ENCODE measurements at places on chromosomes 11 and 22.

GRCh38 chr11:32312865-32313403 lies 122.4 kb downstream of the WT1 start:
- no peak for DNase-seq

DNA sequence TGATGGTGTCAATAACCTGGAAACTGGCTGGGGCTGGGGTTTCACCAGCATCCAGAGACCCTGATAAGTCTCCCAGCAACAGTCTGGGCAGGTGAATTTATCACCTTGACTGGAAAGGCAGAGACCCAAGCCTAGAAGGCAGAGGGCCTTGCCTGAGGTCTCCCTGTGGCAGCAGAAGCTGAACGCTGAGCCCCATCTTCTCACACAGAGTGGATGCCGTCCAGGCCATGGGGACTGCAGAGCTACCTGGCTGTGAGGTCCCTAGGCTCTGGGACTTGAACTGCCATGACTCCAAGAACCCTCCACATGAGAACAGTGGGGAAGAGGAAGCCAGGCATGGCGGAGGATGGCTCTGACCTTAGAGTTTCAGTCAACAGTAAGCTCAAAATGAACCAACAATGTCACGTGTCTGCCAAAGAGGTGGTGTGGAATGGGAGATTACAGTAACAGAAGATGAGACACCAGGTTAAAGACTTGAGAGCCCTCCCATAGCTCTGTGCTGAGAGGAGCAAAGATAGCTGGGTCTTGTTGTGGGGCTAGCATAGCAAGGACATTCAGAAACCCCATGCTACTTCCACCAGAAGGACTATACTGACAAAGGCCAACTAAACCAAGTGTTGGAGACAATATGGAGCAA lies 79.1 kb upstream of the LINC01488 start:
- no peak for DNase-seq

DNA sequence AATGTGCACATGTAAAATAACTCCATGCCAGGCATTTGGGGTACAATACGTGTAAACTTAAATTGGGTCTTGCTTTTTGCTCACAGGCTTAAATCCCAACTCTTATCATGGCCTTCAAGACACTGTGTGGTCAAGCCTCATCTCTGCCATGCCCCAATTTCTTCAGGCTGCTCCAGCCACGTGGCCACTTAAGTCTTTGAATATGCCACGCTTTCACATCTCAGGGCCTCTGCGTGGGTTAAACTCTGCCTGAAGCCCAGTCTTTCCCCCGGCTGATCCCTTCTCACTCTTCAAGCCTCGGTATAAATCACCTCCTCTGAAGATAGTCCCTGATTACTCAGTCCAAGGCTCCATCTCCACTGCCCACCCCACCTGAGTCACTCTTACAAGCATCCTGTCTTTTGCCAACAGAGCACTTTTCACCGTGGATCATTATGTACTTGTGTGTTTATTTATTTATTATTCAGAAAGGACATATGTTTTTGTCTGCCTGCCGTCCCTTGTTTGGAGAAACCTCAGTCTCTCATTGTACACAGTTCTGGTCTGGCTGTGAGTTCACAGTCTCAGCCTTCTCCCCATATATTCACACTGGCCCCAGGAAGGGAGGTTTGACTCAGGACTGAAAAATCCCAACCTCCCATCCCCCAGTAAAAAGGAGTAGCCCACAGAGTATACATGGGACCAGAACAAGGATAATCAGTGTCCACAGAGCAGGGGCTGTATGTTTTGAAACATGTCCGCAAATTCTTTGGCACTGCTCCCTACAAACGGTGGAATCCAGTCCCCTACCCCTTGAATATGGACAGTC lies 344.7 kb downstream of the MN1 start:
- DNase-seq: no peak

DNA sequence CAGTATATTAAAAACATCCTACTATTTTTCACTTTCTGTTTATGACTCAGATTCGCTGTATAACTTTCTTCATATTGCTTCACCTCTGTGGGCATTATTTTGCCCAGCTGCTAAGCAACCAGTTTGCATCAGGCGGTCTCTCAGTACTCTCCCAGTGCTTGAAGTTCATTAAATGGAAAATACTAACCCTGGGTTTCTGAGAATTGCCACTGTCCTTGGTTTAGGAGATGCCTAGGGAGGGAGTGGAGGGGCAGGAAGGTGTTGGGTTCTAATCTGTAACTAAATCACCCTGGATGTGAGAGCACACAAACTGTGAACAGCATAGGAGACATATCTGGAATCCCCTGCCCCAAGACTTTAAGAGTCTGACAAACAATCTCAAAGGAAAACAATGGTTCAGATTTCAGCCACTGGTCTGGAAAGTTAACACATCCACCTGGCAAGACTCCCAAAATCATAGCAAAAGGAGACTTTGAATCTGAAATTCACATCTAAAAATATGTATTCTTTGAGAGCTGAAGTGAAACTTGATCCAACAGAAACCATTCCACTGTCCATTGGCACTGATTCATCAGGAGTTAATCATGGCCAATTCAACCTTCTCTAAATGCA lies 540.0 kb downstream of the SOX6 start:
- no peak for DNase-seq

GRCh38 chr22:27317096-27317495 lies 484.5 kb downstream of the MN1 start:
- no peak for DNase-seq

- DNase-seq: no peak
Observed at GRCh38 chr11:90187839-90188238, 35.0 kb downstream of the CHORDC1 start.

DNA sequence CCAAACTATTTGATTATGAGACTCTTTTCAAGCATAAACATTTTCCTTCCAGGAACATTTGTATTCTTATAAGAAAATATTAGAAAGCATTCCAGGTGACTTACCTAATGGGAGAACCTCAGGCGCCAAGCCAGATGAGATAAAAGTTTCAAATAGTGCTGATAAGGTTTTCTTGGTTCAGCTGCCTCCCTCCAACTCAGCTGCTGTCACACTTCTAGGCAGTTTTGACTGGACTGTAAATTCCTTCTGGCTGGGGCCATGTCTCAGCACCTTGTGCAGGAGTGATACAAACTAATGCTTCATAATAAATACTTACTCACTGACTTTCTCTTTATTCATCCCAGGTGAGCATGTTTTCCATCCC lies 131.1 kb downstream of the MED15 start:
- DNase-seq: no peak

GRCh38 chr11:76632492-76632891 lies 38.1 kb downstream of the LRRC32 start:
- no peak for DNase-seq

DNA sequence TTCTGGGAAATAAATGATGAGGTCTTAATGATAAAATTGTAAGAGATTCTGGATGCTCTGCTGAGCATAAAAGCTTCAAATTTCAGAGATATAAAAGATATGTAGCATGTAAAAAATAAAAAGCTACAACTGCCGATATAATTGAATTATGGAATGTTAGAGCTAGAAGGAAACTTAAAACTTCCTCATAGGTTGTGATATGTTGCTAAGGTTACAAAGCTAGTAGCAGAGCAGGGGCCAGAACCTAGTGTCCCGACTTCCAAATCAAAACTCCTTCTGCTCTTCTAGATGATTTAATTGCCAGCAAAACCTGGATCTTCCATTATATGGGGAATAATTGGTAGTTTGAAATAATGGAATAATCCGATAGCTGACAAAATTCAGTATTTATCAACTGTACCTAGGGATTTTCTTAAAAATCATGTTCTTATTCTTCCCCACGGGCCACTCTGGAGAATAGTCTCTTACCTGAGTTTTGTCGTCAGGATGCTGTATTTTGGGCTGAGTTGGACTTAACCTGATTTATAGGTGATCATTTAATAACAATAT lies at the start of gene ASCL3:
Gene ASCL3 (minus strand): TSS at position 499 of the 549 bp plus-strand sequence. CDS start 4,855 bp downstream, outside the sequence.
- no peak for DNase-seq

DNA sequence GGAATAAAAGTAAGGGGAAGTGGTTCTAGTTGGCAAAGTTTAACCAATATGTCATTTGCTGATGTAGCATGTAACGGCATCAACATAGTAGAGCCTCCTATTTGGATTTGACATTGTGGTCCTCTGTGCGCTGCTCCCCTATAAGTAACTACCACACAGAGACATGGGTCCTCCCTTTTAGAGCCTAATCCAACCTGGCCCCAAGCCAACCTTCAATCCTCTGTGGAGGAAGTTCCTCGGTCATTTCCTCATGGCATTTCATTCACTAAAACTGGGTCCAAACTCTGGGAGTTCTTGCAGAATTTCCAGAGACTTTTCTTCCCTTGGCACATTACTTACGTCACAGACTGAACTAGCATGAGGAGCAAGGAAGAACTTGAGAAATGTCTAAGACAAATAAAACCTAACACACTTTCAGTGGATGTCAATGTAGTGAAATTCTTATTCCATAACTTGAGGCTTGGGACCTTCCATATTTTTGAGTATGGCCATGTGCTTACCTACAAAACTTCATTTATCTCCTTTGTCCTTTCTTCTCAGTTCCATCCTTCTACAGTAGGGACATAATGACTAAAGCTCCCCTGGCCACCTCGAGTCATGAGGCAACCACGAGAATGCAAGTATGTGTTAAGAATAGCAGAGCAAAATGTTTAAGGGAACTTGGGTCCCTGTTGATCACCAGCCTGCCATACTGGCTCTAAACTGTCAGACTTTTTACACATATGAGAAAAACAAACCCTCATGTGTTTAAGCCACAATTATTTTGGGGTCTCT lies 34.7 kb downstream of the MMP20 start:
- DNase-seq: no peak

- no peak for DNase-seq
Observed at GRCh38 chr22:40202225-40202944, 24.7 kb downstream of the TNRC6B start.

GRCh38 chr11:57460022-57460757 lies at the start of gene RTN4RL2:
RTN4RL2 (plus strand) TSS chr11:57460528; CDS start chr11:57460866, 338 bp downstream.
- DNase-seq: no peak

- no peak for DNase-seq
Observed at GRCh38 chr11:82315093-82315492, 418.6 kb downstream of the FAM181B start.

DNA sequence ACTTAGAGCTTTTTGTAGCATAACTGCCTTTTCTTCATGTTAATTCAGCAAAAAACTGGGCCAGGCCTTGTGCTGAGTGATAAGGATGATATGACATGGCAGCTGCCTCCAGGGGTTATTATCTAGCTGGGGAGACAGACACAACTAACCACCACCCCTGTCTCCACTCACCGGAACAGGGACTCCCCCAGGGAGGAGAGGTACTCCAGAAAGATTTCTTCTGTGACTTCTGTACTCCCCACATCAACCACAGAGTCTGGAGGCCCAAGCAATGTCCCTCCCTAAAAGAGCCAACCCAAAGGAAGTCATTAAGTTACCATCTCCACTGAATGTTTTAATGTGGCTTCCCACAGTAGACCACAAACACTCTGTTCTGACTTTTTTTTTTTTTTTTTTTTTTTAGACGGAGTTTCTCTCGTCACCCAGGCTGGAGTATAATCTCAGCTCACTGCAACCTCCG lies 14.3 kb upstream of the PMM1 start:
- no peak for DNase-seq

- DNase-seq: no peak
Observed at GRCh38 chr11:27592098-27592780, 85.7 kb upstream of the LIN7C start.

GRCh38 chr22:28864878-28865596 lies 18.3 kb upstream of the ZNRF3 start:
- DNase-seq: no peak

DNA sequence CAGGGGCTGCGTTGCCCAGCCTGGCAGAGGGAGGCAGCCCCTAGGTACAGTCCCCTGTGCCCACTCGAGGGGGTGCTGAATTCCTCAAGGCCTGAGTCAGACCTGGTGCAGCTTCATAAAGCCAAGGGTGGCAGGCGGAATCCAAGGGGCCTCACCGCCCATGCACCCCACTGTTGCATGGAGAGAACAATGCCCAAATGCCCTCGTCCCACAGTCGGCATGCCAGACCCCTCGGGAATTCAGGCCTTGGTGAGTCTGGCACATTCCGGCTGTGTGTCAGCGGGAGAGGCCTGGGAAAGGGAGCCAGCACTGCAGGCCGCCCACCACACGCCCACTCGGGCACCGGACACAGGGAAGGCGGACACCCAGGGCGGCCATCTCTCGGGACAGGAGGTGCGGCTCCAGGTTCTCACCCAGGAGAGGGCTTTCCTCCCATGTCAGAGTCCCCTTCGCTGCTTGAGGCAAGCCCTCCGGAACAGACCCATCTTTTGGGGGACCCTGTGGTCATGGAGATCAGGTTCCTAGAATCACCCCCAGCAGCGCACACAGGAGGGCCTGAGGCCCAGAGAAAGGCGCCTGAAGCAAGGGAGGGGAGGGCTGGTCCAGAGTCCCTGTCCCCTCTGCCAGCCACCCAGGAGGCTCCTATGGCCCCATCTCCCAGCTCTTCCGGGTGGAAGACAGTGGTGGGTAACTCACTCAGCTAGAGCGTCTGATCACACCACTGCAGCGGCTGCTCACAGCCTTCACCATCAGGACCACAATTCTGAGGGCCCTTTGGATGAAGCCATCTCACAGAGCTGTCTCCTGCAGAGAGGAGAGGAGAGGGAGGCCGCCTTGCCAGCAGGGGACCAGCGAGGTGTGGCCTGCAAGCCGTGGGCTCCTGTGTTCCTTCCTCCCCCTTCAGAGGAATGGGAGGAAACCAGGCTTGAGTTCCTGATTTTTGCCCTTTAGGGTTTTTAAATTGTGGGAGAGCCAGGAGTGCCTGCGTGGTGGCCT lies 31.6 kb upstream of the KCNQ1OT1 start:
- DNase-seq: no peak

GRCh38 chr11:116640641-116641402 lies 132.0 kb downstream of the BUD13 start:
- DNase-seq: no peak

DNA sequence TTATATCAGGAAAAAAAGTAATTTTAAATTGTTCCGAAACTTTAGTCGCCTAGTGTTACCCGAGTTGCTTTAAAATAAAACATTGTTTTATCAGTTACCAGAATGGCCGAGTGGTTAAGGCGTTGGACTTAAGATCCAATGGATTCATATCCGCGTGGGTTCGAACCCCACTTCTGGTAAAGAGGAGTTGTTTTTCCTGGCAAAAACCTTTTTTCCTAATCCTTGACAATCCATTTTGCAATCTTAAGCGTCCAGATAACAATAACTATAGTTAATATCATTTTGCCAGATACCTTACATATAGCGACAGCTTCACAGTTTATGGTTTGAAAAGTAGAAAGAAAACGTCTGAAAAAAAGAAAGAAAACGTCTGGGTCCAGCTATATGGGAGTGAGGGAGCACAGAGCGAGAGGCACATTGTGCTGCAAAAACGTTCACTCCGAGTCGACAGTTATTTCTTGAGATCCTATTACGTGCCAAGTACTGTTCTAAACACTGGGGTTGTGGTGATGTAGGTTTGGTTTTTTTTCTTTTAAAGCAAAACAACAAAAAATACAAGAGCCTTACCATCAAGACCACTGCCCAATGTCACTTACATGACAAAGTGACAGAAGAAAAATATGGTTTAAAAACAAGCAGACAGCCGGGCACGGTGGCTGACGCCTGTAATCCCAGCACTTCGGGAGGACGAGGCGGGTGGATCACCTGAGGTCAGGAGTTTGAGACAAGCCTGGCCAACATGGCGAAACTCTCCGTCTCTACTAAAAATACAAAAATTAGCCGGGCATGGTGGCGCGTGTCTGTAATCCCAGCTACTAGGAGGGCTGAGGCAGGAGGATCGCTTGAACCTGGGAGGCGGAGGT lies 40.6 kb downstream of the OR4D9 start:
- no peak for DNase-seq
